IPS-NIHi11 (cell line): ENCODE measurements at places on chromosomes 4 and X.

DNA sequence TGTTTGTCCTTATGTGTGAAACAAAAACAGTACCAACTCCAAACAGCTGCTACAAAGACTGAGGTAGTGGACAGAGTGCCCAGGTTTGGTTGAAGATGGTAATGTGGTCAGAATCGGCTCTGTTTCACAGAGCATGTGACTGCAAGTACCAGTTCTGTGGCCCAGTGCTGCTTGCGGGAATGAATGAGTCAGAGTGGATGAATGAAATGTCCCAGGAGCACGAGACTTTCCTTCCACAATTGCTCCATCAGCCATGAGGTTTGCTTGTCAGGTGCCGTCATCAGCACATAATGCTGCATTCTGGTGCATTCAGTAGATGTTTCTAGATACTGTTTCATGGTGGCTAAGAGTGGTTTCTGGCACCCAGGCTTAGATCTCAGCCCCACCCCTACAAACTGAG, 84.2 kb downstream of the GPR143 start:
- DNase-seq: no peak

- DNase-seq: no peak
These were observed 20.3 kb upstream of the AMBN start for GRCh38 chr4:70571772-70572171.

GRCh38 chr4:109359040-109359646, 56.7 kb upstream of the COL25A1 start:
- no peak for DNase-seq

DNA sequence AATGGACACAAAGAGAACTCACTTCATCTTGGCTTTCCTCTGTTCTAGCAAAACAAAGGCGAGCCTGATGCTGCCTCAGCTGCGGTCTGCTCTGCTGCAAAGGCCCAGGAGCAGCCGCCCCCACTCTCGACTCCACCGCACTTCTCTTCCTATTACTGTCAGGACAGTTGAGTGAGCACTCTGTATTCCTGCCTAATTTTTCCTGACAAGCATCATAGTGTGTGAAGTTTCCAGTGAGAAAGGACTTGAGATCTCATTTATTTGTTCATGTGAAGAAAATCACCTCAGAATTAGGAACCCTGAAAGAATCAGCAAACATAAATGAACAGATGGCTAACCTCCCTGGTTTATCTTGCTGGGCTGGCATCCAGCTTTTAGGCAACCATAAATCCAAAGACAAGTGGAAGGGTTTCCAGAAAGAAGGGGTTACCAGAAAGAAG, 15.6 kb downstream of the SCARB2 start:
- peak; percentile 33 for DNase-seq

DNA sequence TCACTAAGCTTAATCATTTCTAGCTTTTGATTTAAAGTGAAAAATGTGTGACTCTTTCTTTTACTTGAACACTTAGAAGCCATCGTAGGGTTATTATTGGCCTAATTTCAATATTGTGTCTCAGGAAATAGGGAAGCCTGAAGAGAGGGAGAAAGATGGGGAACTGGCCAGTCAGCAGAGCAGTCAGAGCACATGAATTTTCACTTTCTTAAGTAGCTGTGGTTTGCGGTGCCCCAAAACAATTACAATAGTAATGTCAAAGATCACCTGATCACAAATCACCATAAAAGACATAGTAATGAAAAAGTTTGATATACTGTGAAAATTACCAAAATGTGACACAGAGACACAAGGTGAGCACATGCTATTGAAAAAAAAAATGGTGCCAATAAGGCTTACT, 45.5 kb downstream of the CENPC start:
- DNase-seq: no peak

- DNase-seq: no peak
These were observed 208.7 kb upstream of the FTHL17 start for GRCh38 chrX:31280580-31280979.

DNA sequence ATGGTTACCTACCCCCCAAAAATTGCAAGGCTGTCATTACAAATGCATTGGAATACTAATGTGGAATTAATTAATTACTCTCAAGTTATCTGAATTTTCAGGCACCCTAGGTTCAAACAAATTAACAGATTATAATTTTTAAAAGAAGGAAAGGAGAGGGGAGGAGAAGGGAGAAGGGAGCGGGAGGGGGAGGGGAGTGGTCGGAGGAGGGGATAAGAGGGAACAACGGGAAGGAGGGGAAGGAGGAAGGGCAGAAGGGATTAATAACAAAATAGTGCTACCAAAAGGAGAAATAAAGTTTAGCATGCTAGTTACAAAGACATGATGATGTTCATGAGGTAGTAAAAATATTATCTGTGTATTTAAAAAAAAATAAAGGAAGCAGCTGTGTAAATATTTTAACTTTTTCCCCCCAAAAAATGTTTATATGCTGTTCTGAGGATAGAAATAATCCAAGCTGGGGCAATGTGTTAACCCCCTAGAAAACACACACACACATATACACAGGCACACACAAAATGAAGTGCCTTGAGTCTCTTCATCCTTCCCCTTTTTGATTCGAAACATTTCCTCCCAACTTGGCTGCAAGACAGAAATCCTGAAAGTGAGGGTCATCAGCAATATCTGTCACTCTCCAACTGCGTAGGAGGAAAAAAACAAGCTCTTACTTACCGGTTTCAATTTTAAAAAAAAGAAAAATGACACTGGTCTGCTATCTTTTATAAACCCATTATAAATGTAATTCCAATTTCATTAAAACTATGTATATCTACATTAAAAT, 58.8 kb downstream of the PPP3CA start:
- DNase-seq: no peak

GRCh38 chr4:131408102-131408501, 1741.0 kb upstream of the PCDH10 start:
- DNase-seq: no peak

DNA sequence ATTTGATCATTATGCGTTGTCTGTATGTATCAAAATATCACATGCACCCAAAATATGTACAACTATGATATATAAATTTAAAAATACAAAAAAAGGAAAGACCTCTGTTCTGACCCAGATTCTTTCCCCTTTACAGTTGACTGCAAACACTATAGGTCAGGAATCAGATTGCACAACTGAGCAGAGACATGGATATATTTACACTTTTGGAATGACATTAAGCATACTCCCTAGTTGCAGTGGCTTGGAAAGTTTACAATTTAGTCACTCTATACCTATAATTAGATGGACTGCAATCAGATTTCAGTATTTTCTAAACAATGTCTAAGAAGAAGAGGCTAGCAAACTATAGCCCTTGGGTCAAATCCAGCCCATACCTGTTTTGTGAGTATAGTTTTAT, 98.5 kb upstream of the INPP4B start:
- DNase-seq: peak; percentile 22

GRCh38 chr4:128385683-128386304, 98.2 kb upstream of the PGRMC2 start:
- no peak for DNase-seq

DNA sequence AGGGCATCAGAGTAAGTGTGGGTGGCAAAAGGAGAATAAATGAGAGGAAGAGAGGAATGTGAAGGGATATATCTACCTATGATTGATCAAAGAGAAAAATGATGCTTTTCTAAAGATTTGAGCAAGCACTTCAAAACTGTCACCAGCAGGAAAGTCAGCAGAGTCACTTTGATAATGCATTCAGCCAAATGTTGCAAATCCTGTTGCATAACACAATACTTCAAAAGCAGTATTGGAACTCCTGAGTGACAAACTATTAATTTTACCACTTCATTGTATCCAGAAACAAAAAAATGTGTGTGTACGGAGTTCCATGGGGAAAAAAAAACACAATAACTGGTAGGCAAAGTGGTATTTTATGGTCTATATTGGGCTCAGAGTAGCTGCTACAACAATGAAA, 160.3 kb downstream of the EMCN start:
- no peak for DNase-seq

DNA sequence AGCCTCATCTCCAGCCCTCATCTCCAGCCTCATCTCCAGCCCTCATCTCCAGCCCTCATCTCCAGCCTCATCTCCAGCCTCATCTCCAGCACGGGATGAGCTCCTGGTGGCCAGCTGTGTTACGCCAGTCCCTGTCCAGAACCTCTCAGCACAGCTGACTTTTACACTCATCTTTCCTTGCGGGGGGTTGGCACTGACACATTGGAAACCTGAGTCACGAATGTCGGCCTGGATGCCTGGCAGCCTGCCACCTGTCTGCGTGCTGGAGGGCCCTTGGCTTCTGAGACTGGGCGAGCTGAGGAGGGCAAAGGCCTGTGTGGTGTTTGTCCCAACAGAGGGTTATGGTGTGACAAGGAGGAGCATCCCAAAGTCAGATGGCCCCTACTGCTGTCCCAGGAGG, 66.1 kb upstream of the HGFAC start:
- DNase-seq: no peak

DNA sequence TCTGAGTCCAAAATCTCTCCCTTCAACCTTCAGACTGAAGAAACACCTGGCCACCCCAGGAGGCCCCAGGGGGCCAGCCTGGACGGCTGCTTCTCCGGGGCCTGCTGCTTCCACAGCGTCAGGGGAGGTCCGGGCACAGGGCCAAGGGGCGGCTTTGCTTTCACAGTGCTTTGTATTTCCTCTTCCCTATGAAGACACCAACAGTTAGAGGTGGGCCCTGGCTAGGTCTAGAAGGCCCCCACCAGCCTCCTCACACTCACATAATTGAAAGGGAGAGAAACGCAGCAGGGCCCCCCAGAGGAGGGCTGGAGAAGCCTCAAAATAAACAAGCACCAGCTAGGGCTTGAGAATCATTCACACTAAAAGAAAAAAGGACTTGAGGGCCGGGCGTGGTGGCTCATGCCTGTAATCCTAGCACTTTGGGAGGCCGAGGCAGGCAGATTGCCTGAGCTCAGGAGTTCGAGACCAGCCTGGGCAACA, 17.8 kb downstream of the SCD5 start:
- no peak for DNase-seq

DNA sequence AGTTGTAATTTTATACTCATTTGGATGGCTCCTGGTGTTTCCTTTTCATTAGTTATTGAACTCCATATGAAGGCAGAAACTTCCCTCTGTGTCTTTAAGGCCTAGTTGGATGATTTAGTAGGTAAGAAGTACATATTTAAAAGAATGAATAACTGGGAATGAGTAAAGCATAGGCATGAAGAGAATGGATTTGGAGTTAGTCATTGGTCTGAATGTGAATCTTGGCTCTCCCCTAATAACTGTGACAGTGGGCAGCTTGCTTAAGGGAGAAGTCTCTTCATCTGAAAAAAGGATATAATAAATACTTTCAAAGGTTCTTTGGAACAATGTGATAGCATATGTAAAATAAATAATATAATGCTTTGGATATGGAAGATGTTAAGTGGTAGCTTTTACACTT, 13.2 kb downstream of the SNX25 start:
- no peak for DNase-seq

DNA sequence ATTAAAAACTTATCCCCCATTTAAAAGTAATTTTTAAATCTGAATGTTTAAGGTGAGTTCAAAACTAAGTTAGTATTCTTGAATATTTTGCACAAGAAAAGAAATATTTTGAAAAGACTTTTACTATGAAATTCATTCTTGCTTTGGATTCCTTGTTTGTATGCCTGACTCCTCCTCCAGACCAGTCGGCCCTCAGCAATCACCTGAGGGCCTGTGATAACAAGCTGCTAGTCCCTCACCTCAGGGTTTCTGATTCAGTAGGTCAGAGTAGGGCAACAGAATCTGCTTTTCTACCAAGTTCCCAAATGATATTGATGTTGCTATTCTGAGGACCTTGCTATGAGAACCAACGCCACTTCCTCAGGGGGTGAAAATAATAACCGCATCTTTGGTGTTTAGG, 154.7 kb downstream of the CDS1 start:
- DNase-seq: no peak

GRCh38 chrX:5431823-5432222, 796.8 kb downstream of the NLGN4X start:
- DNase-seq: no peak

GRCh38 chrX:85977218-85977617, 70.1 kb downstream of the CHM start:
- DNase-seq: no peak

GRCh38 chr4:142572071-142572470, 274.0 kb downstream of the INPP4B start:
- DNase-seq: no peak

GRCh38 chrX:81238166-81238565, 36.3 kb downstream of the SH3BGRL start:
- no peak for DNase-seq

DNA sequence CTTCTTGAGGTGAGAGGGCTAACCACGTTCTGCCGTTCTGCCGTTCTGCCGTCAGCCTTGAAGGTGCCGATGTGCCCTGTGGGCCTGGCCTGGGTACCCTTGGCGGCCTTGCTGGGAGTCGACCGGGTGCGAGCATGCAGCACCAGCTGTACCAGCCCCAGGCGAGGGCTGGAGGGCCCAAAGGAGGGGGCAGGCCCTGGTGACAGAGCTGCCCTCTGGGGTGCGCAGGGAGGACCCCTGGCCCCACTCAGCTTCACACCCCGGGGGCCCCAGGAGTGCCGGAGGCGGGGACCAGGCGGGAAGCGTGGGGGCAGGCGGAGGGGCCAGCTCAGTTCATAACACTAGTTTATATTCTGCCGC, 22.1 kb downstream of the UVSSA start:
- no peak for DNase-seq

DNA sequence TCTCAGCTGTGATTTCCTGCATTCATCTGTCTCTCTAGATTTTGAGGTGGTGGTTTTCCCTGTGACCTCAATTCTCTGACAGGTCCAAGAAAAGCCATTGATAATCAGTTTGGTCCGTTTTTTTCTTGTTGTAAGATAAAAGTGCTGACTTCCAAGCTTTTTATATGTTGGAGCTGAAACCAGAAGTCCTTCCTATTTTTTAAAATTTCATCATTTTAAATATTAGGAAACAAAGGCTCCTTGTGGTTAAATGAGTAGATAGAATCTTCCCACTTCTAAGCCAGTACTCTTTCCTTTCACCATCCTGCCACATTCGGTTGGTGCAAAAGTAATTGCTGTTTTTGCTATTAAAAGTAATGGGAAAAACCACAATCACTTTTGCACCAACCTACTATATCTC, 18.3 kb downstream of the RNF175 start:
- DNase-seq: no peak

- peak; percentile 39 for DNase-seq
These were observed at the start of gene RENBP for GRCh38 chrX:153944140-153944799. TSS of gene RENBP (minus strand) at chrX:153944643. CDS start at chrX:153944610, 33 bp downstream.

DNA sequence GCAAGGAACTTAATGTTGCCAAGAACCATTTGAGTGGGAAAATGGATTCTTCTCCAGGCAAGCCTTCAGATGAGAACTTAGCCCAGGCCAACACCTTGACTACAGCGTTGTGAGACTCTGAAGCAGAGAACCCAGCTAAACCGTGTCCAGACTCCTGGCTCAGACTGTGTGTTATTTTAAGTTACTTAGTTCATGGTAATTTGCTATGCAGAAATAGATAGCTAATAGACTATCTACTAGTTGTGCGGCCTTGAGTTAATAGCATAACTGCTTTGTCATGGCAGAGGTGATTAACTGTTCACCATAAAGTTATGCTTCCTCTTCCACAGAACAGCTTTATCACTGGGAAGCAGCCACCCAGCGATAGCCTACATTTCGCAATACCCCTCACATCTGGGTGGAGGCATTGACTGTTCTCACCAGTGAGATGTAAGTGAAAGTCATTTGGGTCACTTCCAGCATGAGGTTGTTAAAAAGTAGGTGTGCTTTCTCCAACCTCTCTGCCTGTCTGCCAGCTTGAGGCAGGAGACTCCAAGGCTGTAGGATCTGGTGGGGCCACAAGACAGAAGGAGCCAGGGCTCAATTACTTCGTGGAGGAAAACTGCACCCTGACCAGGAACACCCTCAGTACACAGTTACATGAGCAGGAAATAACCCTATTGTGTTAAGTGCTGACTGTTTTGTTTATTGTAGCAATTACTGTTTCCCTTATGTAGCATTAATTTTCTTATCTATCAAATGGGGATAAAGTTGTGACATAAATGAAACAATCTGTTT, 94.2 kb downstream of the GPAT3 start:
- DNase-seq: no peak

GRCh38 chr4:75168548-75168947, 235.6 kb downstream of the PARM1 start:
- no peak for DNase-seq
